NCI-H1092 (cell line): ENCODE measurements at places on chromosomes 12 and 14.

DNA sequence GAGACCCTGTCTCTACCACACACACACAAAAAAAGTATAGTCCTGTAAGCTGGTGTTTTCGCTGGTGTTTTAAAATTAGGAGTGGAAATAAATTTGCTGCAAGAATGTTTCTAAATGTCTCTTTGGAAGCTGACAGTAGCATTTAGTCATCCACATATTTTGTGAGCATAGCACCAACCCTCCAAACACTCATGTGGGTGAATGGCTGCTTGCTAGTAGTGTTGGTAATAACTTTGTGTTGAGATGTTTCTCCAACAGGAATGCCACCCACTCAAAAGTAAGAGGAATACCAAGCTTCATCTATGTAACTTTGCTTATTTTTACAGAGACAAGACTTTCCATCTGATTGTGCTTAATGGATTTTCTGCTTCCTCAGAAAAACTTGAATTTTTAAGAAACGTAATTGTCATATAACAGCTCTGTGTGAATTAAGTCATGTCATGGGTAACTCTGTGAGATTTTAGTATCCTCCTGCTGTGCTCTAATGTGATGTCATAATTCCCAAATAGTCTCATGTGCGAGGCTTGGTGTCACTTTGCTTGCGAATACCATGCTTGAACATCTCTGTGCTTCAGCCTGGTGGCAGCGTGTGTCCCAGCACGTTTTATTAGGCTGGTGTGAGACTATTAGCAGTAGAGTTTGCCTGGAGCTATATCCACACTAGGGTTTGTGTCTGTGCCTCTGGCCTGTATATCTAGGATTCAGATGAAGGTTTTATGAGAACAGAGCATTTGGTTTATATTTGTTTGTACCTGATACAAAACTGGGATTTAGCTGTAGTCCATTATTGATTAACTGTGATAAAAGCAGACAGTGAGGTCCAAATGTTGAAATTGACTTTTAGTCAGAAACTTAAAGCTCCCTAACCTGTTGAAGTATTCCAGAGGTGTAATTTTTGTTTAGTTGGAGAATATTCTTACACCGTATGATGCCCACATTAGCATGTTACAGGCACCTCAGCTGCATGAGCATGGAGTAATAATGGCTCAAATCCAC, 80.5 kb downstream of the FBXW8 start:
- DNase-seq, result no peak

- DNase-seq, result no peak
Measured at GRCh38 chr12:13947276-13947946, 34.0 kb downstream of the GRIN2B start.

GRCh38 chr14:52937869-52938268, 13.0 kb downstream of the FERMT2 start:
- DNase-seq, result no peak

- DNase-seq, result no peak
Measured at GRCh38 chr12:47219243-47219642, 139.5 kb upstream of the AMIGO2 start.

- no peak for DNase-seq
Measured at GRCh38 chr12:4068981-4069669, 195.9 kb upstream of the PARP11 start.

DNA sequence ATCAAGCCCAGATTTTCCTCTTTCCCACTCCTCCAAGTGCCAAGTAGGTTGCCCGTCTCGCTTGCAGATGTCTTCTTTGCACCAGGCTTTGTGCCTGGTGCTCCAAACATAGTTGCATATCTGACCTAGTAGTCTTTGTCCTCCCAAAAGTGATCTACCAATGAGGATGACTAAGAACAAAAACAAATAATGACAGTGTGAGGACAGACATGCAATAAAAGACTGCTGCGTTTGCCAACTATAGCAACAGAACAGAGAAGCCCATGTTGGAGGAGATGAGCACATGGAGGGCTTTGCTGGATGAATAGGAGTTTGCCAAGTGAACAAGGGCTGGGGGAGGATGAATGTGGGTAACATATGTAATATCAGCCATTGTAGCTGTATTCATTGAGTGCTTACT, 15.6 kb downstream of the DTX1 start:
- no peak for DNase-seq

- no peak for DNase-seq
Measured at GRCh38 chr14:91533623-91534022, 23.5 kb upstream of the PPP4R3A start.

DNA sequence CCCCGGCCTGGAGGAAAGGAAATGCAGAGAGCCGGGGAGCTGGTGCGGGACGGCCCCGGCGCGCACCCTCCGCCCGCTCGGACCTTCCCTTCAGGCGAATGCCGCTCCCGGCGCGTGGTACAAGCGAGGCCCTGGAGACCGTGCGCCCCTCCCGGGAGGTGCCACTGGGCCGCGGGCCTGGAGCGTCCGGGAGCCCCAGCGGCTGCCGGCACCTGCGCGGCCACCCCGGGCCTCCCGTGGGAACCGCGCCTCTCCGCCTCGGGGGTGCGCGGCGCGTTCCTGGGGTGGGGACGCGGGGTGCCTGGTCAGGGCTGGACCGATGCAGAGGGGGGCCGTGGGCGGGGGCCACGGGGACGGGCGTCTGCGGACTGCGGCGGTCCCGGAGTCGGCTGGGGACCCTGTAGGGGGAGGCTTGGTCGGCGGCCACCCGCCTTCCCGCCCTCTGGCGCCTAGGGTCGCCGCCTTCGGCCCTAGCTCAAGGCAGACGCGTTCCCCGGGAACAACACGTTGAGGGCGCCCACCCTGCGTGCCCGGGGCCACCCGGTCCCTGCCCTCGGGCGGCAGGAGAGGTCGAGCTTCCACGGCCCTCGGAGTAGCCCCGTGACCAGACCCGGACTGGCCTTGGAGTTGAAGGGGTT, 599 bp downstream of the PAPLN start:
- no peak for DNase-seq

- DNase-seq, result no peak
Measured at GRCh38 chr12:28035500-28035899, 63.0 kb upstream of the PTHLH start.

DNA sequence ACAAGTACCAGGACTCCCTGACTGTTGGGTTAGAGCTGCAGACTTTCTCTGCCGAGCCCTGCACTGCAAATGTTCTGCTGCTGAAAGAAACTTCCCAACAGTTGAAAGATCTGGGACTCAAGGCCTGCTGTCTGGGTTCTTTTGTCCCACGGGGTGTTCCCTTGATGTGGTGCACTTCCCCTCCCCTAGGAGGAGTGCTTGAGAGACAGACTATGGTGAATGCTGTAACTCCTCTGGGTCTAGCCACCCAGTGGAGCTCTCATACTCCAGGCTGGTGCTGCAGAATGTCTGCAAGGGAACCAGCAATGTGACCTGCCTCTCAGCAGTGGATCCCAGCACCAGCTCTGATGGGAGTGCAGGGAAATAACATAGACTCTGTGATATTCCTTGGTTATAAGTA, 129.2 kb upstream of the SLCO1B1 start:
- DNase-seq, result no peak

DNA sequence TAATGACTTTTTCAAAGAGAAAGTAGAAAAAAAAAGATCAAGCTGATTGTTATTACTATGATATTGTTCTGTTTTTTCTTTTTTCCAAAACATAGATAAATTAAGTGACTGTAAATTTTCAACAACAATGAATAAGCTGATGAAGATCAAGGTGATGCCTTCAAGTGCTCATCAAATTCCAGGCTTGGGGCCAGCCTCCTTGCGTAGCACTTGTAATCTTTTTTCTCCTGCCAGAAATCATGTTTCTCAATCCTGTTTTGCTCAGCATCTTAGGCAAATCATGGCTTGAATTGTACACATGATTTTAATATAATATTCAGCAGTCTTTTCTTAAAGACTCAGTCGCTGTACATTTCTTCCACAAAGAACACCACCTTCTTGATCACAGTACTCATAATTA, 333.2 kb downstream of the NPAS3 start:
- DNase-seq, result no peak

- DNase-seq, result no peak
Measured at GRCh38 chr14:69672356-69672755, 61.0 kb downstream of the SUSD6 start.

DNA sequence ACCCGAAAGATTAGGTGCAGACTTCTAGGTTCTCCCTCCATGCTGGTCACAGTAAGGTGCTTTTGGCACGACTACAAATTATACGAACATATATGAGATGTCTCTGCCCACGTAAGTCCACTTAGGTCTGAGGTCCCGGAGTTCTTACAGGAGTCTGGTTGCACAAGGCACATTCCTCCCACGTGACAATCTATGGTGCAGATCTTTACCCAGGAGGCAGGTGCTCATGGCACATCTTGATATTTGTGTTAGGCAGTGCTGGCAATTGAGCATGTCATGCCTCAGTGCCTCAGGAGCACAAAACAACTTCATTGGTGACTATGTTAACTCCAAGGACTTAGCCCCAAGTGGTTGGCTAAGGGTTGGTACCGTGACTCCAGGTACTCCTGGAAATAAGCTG, 92.0 kb upstream of the AMN1 start:
- no peak for DNase-seq

DNA sequence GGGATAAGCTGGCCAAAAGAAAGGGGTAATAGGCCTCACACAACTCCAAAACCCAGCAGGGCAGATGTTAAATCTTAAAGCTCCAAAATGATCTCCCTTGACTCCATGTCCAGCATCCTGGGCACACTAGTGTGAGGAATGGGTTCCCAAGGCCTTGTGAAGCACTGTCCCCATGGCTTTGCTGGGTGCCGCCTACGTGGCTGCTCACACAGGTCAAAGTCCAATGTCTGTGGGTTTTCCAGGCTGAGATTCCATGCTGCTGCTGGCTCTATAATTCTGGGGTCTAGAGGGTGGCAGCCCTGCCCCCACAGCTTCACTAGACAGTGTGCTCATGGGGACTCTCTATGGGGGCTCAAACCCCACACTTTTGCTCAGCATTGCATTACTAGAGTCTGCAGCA, 145.3 kb upstream of the GRIN2B start:
- no peak for DNase-seq

GRCh38 chr12:58367041-58367440, 425.7 kb downstream of the ATP23 start:
- no peak for DNase-seq

DNA sequence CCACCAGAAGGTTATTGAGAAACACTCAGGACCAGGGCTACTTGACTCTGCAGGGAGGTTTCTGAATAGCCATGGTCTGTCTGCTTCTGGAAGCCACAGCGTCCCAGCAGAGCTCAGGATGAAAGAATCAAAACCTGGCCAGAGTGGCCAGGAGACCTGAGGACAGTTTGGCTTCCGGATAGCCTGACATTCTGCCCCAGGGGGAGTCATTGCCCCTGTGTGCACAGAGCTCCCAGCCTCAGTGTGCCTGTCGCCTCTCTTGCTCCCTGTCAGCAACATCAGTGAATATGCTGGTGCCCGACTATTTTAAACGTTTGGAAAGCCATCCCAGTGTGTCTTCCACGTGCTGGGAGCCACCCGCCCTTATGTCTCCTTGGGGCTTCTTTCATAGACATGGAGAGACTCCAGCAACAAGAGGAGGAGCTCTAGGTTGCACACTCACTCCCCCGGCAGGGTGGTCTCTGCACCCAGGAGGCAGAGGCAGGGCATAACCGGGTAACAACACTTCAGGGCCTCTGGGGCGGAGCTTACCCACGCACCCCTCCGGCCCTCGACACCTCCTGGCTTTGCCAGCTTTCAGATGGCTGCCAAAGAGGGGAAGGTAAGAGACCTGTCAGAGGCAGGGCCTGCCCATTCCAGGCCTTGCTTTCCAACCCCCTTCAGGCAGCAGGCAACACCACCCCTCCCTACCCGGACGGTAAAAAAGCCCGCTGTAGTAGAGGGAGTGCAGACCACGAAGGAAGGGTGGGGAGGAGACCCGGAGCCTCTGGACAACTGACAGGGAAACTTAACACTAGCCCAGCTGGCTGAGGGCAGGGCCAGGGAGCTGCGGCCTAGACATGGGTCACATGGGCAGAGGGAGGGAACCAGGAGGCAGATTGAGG, 19.0 kb upstream of the SLC6A12 start:
- peak; percentile 75 for DNase-seq

DNA sequence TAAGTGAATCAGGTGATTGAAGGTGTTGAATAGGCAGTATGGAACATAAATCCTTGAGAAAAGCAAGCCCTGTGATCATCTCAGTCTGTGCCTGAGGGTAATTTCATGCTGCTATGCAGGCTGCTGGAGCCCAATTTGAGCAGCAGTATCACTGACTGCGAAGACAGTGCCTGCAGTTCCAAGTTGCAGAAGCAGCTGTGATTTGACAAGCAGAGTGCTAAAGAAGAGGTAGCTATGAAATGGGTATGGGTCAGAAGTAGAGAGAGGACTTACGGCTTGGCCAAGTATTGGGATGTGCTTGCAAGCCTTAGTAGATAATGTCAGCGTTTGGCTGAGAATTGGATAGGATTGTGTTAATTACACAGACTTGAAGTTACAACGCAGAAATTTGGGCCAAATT, 22.5 kb downstream of the PIK3C2G start:
- no peak for DNase-seq

GRCh38 chr12:108750526-108750925, 19.2 kb upstream of the CORO1C start:
- DNase-seq, result no peak

DNA sequence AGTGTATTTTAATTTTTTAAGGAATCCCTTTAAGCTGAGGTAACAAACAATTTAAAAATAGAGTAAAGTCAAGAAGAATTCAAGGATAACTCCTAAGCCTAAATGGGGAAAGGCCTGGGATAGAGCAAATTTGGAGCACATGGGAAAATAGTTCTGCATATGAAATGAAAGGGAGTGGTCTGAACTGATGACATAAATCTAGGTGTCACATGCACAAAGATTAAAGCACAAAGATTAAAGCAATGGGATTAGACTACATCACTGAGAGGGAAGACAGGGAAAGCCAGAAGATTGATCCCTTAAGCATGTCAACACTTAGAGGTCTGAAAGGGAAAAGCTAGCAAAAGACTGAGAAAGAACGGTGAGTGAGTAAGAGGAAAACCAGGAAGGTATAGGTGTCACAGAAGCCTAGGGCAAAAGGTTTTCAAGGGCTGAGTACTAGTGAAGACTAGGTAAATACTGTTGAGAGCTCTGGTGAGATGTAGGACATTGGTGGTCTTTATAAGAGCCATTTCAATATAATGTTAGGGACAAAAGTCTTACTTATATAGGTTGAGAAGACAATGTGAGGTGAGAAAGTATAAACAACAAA, 59.6 kb downstream of the SEC23A start:
- DNase-seq, result no peak

DNA sequence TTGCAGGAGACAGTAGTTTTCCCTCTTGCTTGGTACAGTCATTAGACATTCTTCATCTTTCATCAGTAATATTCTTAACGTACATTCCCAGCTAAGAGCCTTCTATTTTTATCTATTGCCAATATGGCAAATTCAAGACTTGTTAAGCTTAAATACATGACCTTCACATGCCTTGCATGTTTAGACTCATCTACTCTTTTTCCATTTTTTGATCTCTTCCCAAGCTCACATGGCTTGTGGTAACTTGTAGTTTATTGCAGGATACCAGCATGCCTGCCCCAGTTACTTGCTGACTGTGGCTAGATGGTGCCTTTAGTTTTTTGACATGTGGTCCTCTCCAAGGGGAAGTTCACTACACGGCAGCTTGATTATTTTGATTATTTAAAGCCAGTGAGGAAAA, 729.0 kb downstream of the SLC6A15 start:
- DNase-seq, result no peak
